SW480 (cell line): ENCODE measurements at places on chromosomes 11 and 22.

DNA sequence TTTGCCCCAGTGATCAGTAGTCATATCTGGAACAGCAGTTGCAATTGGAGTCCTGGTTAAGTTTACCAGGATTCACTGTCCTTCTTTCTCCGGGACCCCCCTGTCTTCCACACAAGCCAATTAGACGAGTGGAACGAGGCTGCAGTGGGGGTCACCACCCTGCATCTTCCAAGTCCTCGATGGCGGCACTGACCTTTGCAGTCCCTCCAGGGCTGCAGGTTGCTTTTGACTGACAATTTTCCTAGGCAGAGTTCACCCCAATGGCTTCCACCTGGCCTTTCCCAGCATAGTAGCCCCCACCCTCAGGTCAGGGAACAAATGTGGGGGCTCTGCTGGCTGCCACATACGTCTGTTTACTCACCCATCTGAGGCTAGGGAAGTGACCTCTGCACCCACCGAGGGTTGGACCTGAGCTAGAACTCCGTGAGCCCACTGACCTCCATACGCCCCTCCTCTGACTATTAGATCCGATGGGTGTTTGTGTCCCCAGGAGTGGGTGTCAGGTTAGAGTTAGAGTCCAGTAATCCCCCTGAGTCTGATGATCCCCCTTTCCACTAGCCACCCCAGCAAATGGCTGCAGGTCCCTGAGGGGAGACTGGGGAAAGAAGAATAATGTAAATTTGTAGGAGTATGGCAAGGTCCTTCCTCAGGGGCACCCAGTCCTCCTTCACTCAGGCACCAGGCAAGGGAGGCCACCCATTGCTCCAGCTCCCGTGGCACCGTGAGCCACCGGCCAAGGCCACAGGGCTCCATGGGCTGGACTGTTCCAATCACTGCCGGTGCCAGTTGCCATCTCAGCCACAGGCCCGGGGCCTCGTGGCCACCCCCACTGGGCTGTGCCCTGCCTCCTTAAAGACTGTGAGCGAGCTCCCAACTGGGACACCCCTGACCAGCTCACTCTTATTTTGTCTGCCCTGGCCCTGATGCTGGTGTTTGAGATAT lies 5.5 kb downstream of the C11orf21 start:
- DNase-seq: no peak

GRCh38 chr11:57643802-57644201 lies 5.9 kb downstream of the YPEL4 start:
- no peak for DNase-seq

GRCh38 chr11:132992838-132993631 lies 539.3 kb downstream of the OPCML start:
- DNase-seq: peak; percentile 10

GRCh38 chr11:75523811-75524664 lies 1.7 kb downstream of the GDPD5 start:
- DNase-seq: no peak

- DNase-seq: no peak
Measured at GRCh38 chr22:27331526-27332281, 469.9 kb downstream of the MN1 start.

GRCh38 chr11:31875866-31876560 lies 64.9 kb upstream of the PAX6 start:
- no peak for DNase-seq

DNA sequence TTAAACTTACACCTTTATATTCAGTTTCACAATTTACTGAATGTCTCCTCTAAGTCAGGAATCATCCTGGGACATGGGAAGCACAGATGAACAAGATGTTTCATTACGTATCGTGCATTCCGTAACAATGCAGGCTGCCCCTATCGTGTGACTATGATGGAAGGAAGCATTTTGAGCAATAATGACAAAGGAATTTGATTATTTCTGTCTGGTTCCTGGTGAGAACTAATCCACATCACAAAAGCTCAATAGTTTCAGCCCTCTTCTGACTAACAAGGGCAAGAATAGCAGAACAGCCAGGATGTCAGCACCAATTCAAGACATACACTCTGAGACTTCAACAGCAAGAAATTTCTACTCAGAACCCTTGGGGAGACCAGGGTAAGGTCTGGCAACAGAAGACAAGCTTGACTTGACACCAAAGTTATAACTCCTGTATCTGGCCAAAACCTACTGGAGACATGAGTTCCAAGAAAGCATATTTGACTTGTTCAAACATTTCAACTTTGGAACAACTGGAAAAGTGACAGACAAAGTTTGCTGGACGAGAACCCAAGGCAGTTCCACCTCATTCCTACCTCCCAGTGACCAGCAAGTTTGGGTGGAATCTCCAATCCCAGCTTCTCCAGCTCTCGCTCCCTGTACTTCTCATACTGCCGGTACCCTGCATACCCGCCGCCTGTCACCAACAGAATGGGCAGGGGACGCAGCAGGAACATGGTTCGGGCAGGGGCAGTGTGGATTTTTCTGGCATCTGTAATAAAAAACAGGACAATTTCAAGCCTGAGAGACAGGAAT lies 14.3 kb downstream of the PISD start:
- DNase-seq: no peak

DNA sequence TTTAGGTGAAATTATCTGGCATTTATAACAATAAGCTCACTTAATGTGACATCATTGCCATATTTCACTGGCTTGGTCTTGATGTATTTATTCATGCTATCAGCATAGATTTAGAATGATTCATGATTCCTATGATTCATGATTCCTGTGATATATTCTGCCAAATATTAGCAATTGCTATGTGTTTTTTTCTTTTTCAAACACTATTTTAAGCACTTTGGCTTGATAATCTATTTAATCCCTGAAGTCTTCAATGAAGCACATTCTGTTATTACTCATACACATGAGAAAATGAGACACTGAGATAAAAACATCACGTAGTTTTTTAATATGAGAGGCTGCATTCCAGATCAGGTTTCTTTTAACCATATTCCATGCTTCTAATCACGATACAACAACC lies 78.5 kb downstream of the LUZP2 start:
- no peak for DNase-seq

DNA sequence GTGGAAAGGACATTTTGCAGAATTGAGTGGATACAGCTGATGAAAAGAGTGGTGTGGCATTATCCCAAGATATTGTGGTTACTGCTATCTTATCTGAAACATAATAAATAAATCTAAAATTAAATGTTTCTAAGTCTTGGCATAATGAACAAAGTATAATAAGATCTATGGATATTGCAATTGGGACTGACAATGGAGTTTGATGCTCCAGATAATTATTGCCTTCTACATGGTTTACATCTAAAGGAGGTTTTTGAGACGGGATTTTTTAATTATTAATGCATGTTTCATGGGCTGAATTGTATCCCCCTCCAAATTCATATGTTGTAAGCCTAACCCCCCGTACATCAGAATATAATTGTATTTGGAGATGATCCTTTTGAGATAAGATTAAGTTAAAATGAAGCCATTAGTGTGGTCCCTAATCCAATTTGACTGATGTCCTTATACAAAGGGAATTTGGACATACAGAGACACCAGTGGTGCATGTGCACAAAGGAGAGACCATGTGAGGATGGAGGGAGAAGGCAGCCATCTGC lies 198.5 kb downstream of the MSANTD4 start:
- no peak for DNase-seq

DNA sequence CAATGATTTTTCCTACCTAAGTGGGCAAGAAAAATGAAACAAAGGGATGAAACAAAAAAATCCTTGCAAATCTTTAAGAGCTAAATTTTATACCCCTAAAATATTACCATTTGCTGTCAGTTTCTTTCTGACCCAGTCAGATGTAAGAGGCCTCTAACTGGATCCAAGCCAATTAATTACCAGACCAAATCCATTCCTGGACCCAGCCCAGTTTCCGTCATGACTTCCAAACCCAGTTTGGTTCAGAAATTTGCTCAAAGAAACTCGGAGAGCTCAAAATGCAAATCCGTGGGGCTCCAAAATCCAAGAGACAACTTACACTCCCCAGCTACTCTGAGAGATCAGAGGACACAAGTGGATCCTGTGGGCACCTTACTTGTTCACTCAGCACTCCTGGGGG lies 46.8 kb downstream of the TRIM44 start:
- no peak for DNase-seq

GRCh38 chr22:42367980-42368378 lies 64.2 kb downstream of the NFAM1 start:
- no peak for DNase-seq

DNA sequence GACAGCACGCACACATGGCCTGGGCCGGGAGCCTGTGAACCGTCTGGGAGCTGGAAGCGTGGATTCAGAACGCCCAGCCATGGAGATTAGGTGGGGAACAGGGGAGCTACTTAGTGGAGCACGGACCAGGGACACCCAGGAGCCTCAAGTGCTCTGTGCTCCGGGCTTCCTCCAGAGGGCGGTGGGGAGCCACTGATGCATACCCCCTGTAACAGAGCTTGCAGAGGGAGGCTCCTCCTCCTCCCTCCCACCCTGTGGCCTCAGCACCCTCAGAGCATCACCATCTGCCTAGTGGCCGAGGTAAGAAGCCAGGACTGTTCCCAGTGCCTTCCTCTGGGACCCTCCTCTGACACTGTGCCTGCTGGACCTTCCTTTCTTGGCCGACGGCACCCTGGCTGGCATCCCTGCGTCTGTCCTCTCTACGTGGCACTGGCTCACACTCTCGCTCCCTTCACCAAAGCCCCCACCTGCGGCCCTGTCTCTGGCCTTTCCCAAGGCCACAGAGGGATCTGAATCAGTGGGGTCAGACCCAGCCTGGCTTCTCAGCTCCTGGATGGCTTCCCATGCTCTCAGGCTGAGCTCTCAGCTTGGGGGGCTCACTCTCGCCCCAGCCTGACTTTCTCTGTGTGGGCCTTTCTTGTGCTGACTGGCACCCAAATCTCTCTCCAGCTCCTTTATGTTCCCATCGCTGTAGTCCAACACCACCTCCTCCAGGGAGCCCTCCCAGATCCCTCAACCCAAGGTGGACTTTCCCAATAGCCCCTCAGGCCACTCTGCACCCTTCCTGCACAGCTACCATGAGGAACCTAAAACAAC lies 780.9 kb downstream of the BRD1 start:
- peak; percentile 71 for DNase-seq

DNA sequence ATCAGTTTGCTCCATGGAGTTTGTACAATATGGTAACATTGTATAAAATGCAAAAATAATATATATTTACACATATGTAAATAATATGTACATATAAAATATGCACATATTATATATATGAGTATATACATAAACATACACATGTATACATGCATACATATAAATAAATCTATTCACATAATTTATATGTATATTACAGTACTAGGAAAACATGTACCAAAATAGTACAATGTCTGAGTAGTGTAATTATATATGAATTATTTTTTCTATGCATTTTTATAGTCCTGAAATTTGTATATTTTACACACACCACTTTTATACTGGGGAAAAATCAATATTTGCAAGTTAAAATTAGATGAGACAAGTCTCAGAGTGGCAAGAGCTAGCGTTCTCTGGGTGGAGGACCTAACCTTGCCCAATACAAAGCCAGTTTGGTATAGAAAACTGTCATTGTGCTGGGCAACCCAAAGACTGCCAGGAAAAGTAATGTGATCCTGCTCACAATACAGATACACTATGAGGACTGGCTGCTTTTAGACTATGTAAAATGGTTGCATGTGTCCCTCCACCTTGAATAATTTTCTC lies 889.4 kb downstream of the LRRC4C start:
- DNase-seq: no peak

DNA sequence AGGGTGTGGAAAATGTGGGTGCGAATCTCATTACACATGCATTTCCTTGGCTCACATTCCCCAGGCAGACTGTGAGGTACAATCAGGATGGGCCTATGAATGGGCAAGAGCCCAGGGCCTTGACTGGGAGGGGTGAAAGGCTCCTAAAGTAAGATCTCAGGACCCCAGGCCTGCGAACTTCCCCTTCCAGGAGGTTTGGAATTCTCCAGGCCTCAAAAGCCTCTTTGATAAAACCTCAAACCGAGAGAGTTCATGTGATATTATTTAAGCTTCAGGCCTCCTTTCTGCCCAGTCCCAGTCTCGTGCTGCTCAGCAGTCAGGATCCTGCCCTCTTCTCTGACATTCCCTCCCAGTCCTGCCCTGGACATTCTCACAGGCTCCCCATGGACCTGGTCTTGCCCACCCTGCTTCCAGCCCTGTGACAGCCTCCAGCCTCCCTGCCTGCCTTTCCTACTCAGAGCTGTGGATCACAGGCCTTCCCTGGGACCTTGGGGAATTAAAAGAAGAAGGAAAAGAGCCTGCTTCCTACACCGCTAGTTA lies 37.3 kb upstream of the TEAD1 start:
- DNase-seq: no peak

- no peak for DNase-seq
Measured at GRCh38 chr22:19658057-19658966, 56.0 kb upstream of the SEPTIN5 start.

DNA sequence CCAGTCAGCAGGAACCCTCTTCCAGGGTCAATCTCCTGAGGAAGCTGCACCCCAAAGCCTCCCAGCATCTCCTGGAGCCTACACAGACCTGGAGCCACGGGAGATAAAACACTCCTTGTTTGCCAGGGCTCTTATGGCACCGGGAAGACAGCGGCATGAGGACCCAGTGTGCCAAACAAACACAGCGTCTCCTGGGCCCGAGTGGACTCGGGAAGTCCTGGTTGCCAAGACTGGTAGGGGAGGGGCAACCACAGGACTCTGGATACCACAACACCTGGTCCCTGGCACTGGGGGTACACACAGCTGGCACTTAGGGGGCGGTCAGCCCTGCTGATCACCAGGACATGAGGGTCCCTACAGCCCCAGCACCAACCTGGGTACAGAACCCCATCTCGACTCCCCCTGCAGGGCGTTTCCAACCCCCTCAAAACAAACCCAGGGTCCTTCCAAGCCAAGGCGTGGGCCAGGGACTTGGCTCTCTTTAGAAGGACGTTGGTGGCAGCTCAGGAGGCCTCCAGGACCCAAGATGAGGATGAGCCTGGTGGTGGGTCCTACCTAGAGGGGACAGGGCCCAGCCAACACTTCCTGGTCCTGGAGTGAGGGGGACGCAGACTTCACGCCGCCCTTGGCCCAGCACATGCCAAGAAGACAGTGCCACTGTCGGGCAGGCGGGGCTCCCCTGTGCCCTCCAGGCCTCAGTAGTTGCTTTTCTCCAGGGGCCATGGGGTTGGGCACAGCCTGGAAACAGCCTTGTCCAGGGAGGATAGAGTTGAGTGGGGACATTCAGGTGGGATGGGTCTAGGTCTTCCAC lies 85.0 kb downstream of the CELSR1 start:
- no peak for DNase-seq

- no peak for DNase-seq
Measured at GRCh38 chr11:33692541-33692940, 8.1 kb downstream of the C11orf91 start.

DNA sequence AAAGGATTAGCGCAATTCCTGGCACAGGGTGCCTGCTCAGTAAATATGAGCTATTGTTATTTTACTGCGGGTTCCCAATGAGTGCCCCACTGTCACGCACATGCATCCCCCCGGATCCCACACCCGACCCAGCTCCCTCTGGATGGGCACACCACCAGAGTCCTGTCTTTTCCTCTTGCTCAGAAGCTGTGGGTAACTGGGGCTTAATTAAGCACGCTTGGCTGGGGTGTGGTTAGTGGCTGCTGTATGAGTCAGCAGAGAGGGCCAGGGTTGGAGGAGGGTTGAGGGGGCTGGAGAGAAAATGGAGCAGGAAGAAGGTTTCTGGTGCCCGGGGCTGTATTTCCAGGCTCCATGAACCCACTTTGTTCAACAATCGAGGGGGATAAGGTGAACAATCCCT lies 30.3 kb upstream of the NECTIN1 start:
- peak; percentile 87 for DNase-seq
